ENCODE measurements at places on chromosomes 4 and X.
A peak's percentile ranks its signal among the peaks of the same experiment; 100 is the strongest.

GRCh38 chrX:118164138-118164537 is 47.5 kb upstream of the KLHL13 start:
- no peak for DNase-seq

GRCh38 chrX:154365997-154366665 is 8.3 kb downstream of the FLNA start:
- DNase-seq = no peak

- peak; percentile 43 for DNase-seq
These were observed 4.9 kb downstream of the ELF2 start for GRCh38 chr4:139171876-139172691.

DNA sequence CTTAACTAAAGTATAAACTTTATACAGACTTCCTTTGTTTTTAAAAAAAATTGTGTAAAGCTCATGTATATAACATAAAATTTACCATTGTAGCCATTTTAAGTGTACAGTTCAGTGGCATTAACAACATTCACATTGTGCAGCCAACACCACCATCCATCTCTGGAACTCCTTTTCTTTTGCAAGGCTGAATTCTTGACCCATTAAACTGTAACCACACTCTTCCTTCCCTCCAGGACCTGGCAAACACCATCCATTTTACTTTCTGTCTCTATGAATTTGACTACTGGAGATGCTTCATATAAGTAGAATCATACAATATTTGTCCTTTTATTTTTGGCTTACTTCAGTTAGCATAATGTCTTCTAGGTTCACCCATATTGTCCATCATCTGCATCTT is 104.7 kb downstream of the RASL11B start:
- no peak for DNase-seq

GRCh38 chr4:27357283-27357682 is 496.6 kb downstream of the STIM2 start:
- no peak for DNase-seq

DNA sequence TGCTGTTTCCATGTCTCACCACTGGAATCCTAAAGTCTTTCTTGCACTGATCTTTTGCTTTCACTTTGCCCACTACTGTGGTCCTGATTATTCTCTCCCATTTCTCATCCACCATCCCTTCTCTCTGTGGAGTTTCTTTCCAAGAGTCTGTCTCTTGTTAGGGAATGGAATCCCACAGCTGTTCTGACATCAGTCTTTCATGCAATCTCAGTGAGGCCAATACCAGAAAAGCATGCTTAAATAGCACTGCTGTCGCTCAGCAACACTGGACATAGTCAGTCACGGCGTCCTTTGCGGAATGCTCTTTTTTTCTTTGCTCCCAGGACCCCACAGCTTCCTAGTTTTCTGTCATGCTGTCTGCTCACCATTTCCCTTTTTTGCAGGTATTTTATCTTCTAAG is 20.1 kb downstream of the SLITRK4 start:
- DNase-seq = no peak

DNA sequence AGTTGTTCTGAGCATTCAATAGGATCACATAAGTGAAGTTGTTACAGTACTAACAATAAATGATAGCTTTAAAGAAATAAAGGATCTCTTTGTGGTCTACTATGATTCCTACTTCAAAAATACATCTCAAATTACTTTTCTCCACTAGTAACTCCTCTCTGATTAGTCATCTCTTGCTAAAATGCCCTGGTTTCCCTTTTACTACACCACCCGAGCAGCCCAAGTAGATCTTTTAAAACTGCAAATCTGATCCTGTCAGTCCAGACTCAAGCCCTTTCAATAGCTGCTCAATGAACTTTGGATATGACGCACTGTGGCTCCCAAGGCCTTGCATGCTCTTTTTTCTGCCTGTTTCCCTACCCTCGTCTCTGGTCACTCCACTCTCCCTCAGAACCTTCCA is 97.5 kb downstream of the MAOA start:
- no peak for DNase-seq

GRCh38 chr4:79348405-79348804 is 22.5 kb upstream of the NAA11 start:
- no peak for DNase-seq

DNA sequence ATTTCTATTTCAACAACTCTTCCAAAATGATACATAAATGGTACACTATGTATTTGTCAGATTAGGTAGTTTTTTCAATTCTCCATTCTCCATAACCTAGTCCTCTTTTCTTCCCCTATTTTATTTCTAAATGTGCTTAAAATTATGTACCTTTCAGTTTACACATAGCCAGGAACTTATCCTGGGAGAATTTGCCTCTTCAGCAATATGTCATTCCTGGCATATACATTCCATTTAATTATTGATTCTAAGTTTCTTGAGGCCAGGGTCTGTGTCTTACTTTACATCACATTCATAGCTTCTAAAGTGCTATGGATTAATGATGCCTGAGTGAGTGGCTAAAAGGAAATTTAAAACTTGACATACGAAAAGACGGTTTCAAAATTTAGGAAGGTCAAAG is 199.8 kb downstream of the PDGFRA start:
- no peak for DNase-seq

GRCh38 chr4:163673848-163674697 is 179.6 kb downstream of the TMA16 start:
- no peak for DNase-seq

DNA sequence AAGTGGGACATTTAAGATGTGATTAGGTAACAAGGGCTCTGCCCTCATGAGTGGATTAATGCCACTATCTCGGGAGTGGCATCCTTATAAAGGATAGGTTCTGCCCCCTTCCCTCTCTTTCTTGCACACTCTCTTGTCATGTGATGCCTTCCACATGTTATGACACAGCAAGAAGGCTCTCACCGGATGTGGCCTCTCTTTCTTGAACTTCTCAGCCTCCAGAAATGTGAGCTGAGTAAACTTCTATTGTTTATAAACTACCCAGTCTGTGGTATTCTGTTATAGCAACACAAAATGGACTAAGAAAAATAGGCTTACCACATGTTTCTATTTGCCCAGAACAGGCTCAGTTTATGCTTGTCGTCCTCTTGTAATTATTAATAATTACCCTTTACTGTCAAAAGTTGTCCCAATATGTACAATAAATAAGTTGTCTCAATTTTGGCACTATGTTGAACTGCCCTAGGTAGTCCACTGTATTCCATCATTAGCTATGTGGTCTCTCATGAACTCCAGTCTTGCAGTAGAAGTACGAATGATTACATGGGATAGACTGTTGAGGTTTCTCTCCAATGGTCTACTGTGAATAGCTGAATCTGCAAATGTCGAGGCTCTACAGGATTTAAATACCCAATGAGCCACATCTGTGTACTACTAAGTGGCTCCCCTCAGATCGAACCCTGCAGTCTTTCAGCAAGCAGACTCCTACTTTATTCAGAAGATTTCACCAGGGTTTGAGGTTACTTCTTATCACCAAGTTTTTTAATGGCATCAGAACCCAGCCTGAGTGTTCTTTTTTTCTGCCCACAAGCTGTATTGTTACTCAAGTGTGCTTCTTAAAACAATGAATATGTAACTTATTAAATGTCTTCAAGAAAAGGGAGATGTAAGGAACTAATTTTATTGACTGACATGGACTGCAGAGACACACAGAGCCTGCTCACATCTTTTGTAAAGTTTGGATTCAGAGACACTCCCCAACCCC is 102.0 kb upstream of the LEF1 start:
- no peak for DNase-seq

DNA sequence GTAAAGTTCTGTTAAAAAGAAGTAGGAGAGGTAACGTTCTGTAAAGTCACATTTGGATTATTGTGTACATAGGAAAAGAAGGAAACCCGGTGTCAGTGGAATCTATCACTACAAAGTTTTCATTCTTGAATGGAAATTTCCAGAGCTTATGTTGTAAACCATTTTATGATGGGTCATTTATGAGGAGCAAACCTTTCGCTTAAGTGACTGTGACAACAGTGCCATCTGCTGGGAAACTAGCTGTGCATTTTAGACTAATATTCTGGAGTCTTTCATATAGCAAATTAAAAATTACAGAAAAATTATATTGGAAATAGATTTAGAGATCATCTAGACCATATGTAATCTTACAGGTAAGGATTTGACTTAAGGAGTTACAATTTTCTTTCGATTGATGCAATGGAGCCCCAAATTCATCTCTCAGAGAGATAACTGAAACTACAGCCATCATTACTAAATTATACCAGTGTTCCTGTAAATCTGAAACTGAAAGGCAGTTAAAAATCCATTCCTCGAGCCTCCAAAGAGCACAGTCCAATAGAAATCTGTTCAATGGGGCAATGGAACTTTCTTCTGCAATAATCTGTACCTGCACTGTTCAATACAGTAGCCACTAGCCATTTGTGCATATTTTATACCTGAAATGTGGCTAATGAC is 26.9 kb downstream of the ASB9 start:
- DNase-seq = peak; percentile 27

GRCh38 chr4:152104356-152104755 is 343.5 kb upstream of the GATB start:
- DNase-seq = no peak

- DNase-seq = no peak
These were observed 43.3 kb downstream of the FGFBP1 start for GRCh38 chr4:15894921-15895916.

GRCh38 chr4:39732728-39733127 is 34.8 kb downstream of the UBE2K start:
- DNase-seq = peak; percentile 85

- no peak for DNase-seq
These were observed 1.6 kb downstream of the HPGD start for GRCh38 chr4:174520660-174521059.

Data from amniotic stem cell (primary cell).